NCI-H187 (cell line): ENCODE measurements at places on chromosomes 7 and 10.

DNA sequence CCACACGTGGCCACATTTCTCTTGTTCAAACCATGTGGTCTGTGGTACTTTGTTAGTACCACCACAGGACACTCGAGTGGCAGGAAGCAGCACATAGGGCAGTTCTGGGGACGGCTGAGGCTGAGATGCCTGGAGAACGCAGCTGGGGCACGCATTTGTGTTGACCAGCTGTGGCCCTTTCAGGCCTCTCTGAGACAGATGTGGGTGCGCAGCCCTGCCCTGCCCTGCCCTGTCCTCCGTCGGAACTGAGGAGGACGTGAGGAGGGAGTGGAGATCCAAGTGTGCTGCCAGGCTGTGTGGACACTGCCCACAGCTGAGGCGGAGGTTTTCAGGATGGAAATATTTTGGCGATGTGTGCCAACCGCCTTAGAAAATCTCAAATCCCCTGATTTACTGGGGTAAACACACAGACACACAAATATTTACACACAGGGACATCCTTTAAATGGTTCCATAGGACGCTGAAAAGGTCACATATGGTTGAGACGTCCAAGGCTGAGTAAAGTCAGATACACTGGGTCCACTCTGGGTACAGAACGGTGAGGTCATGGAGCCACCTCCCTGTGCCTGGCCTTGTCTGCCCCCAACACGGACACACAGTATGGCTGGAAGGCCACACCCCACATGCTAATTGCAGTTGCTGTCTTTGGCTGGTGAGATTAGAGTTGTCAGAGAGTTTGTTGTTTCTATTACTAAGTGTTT, 14.8 kb downstream of the BHLHA15 start:
- DNase-seq, result no peak

DNA sequence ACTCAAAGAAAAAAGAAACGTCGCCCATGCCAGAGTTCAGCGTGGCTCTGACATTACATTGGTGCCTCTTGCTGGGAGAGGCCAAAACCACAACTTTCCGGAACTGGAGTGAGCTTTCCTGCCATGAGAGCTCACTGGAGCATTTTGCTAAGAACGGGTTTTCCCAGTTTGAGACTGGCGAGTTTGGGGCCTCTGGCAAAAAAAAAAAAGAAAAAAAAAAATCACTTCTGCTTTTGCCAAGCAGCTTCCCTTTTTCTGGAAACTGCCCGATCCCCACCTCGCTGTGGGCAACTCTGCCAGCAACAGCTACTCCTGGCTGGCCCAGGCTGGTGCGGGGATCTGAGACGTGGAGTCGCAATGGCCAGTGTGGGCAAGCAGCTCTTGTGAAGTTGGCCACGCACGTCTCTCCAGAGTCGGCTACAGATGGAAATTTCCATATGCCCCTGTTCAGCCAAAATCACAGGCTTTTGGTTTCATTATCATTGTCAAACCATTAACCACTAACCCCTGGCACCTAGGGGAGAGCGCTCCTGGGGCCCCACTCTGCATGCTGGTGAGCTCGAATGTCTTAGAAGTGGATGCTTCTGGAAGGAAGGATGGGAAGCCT, 25.7 kb downstream of the PRKAG2 start:
- DNase-seq, result no peak

- DNase-seq, result no peak
Observed at GRCh38 chr7:72406820-72407403, 5.2 kb downstream of the CALN1 start.

- DNase-seq, result no peak
Observed at GRCh38 chr10:3330663-3331062, 158.1 kb upstream of the PITRM1 start.

GRCh38 chr7:149422914-149423301, 38.0 kb downstream of the ZNF777 start:
- no peak for DNase-seq

DNA sequence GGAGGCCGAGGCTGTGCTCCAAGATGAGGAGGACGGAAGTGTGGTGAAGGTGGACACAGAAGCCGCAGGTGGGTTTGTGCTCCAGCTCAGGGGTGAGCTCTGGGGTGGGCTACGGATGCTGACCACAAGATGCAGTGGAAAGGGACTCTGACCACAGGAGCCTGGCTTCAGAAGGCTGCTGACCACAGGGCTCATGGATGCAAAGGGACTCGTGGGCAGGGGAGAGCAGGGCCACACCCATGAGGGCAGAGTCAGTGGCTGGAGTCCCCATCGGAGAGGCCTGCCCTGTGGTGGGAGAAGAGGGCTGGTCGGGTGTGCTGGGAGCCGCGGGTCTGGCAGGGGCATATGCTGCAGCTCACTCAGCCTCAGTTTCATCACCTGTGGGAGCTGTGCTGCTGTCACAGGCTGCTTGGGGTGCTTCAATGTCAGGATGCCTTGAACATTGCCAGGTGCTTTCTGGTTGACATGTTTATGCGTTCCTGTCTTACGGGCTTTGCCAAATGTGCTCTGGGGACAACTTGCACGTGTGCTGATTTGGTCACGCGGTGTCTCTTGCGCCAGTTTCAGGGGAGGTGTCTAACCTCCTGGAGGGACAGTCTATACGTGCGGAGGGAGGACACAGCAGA, 13.7 kb downstream of the SCART1 start:
- DNase-seq, result no peak

- no peak for DNase-seq
Observed at GRCh38 chr10:11754173-11754572, 12.0 kb downstream of the ECHDC3 start.

GRCh38 chr10:106708506-106708905, 456.0 kb downstream of the SORCS1 start:
- no peak for DNase-seq

GRCh38 chr7:451255-452225, 68.1 kb downstream of the PDGFA start:
- DNase-seq, result no peak

DNA sequence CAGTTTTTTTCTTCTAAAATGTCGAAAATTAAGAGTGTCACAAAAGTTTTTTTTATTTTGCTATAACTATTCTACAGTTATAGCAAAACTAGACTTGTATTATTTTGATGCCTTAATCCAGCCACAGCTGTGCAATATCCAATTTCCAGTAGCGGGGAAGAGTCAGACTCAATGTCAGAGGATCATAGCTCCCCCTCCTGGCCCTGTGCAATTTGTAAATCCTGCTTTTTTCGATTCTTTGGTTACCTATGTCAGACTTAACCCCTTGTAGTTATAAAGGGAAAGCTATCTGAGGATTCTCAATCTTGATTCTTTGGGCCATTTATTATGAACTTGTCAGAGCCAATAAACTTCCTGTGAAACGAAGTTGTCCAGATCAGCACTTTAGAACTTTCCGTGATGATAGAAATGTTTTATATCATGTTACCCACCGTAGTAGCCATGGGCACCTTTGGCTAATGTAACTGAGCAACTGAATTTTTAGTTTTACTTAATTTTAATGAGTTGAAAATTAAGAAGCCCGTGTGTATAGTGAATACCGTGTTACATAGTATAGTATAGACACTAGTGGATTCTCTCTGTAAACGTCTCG, 87.7 kb upstream of the PRKCQ start:
- DNase-seq, result no peak

GRCh38 chr10:27145937-27146336, 8.2 kb downstream of the YME1L1 start:
- DNase-seq, result no peak

GRCh38 chr10:92848441-92849233, at the start of gene EXOC6:
Gene EXOC6, plus strand, starts transcription at chr10:92848520. Its CDS starts 14 bp downstream, at chr10:92848534.
- peak; percentile 67 for DNase-seq

DNA sequence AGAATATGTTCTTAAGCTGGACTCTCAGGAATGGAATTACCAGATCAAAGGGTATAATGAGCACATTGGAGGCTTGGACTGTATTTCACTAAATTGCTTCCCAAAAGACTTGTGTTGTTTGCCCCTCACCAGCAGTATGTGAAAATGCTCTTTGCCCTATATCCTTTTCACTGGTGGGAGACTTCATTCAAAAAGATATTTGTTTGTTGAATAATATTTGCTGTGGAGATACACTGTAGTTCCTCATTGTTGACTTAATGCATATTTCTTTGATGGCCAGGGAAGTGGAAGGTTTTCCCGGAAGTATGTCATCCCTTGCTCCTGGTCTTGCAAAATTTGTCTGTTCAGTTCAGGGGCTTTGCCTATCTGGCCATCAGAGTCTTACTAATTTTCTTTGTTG, 19.4 kb downstream of the GSTO2 start:
- DNase-seq, result no peak

GRCh38 chr10:1731592-1731991, 5.7 kb downstream of the ADARB2 start:
- no peak for DNase-seq

DNA sequence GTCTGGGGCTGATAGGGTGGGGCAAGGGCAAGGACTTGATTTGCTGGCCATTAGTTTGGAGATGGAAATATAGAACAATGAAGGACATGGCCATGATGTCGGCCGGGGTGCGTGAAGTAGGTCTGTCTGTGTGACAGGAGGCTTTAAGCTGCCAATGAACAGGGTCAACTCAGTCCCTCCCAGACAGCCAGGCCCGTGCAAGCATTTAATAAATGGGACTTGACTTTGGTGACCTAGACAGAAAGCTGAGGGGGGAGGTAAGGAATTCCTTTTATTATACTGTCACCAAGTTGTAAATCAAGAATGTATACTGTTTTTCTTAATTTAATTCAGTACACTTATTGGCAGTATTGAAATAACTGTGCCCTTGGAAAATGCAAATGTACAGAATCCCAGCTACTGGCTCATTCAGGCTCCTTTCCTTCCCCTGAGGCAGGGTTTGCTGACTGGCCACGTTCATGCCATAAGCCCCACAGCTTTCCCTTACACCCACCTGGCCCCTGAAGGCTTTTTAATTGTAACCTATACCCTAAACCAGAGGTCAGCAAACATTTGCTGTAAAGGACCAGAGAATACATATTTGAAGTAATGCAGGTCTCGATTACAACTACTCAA, 87.2 kb downstream of the WIPF3 start:
- DNase-seq, result no peak
